ENCODE measurements at places on chromosomes 7 and 10. TPM values are rescaled to one million over a fixed set of nuclear protein-coding genes. Genes with fewer than 3 reads are reported as not detected.

DNA sequence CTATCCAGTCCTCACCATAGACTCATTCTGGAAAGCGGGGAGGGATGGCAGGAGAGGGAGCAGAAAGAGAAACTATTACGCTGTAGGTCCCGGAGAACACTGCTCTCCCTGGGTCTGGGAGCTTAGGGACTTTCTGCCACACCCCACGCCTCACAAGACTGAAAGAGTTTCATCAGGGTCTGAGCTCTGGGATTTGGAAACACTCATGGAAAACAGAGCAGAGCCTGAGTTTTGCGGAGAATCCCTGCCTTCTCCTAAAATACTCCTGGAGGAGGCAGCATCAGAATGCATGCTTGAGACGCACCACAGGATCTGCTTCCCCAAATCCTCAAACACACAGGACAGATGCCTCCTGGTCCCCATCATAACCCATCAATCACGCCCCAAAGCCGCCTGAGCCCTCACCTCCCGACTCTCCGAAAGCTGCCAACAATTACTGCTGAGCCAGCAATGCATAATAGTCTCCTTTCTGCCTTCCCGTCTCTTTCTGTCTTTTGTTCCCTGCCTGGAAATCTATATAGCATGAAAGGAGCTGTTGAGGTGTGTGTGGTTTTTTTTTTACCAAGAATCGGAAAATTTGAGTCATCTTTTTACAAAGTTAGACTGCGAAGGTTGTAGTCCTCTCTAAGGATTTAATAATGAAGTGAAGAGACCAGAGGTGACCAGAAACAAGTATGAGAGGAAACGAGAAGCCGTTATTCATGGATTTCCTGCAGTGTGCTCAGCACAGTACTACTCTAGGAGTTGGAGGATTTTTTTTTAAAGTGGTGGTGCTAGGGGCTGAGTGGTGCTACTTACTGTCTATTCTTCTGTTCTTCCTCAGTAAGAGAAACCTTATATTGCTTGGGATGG lies 37.7 kb downstream of the ASB13 start:
- no peak for DNase-seq

- no peak for DNase-seq
These were observed 46.1 kb upstream of the GRB10 start for GRCh38 chr7:50828801-50829200.

The A1CF gene
- total RNA-seq = not detected

The OIT3 gene
- not detected for total RNA-seq

DNA sequence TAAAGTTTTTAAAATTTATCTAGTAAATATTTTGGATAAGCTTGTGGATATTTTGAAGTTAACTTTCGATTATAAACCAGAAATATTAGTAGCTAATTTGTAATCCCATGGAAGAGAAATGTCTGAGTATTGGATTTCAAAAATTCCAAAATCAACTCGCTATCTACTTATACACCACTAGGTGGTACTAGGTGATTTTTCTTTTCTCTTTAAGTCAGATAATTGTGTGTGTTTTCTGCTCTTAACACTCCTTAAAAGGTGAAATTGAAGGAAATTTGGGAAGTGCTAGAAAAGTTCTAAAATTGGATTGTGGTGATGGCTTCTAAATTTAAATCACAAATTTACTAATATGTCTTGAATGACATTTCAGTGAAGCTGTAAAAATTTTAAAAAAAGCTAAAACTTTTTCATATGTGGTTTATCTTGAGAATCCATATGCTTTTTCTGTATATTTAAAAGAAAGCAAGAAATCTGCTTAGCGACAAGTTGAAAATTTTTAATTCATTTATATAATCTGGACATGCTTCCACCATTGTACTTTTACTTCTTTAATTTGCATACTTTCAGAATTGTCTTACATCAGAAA lies 90.2 kb downstream of the IPMK start:
- no peak for DNase-seq

The LLCFC1 gene
- total RNA-seq = not detected

The GLI3 gene
- total RNA-seq = 2.6 TPM

DNA sequence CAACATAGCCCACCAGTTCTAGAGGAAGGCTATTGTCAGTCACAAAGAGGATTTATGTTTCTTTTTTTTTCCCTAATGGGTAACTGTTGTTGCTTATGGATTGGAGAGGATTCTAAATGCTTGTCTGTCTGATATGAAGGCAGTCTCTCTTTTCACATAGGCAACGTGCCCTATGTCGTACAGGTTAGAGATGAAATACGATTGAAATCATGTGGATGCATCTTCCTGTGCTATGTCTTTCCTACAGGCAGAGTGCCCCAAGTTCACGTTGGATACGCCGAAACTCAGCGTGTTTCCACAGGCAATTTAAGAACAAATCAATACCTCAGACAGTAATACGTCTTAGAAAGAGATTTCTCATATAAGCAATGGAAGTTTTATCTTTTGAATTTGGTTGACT lies 93.8 kb downstream of the CELF2 start:
- no peak for DNase-seq

Data from epithelial cell of proximal tubule (primary cell).